Stimulated activated CD4-positive, alpha-beta T cell treated with anti-CD3 and anti-CD28 coated beads, Interleukin-1b, Interleukin-23, amount 100 ng/mL, for 1 hour (primary cell): ENCODE measurements at places on chromosomes 16 and 17.

DNA sequence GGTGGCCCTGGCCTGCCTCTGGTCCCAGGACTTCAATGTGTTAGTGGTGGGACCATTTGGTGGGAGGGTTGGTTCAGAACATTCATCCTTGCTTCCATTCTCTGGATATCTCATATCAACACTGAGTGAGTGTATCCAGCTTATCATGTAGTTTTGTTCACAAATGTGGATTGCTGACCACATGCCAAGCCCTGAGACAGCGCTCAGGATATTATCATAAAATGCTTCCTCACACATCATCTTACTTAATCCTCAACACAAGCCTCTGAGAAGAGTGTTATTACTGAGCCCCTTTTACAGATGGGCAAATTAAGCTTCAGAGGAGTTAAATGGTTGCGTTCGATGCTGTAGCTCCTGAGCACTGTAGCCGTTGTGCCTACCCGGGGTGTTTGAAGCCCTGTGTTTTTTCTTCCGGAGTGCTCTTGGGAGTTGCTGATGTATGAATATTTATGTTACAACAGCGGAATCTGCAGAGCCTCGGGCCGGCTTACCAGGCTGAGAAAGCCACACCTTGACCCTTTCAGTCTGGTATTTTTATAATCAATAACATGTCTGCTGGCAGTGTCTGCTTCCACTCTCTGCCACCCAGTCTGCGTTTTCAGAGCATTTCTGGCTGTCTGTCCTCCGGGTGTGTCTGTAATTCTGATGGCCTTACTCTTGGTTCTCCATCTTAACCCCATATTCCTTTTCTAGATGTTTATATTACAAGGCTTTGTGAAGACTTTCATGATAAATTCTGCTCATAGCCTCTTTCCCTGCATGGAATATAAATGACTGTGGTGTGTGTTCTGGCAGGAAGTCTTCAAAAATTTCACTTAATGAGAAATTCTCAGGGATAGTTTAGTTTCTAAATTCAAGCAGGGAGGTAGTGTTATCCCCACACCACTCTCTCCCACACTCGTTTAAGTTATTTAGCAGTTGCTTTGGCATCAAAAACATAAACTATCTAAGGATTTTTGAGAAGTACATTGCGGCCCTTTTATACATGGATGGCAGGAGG, 2.9 kb downstream of the GLP2R start:
- DNase-seq = no peak

DNA sequence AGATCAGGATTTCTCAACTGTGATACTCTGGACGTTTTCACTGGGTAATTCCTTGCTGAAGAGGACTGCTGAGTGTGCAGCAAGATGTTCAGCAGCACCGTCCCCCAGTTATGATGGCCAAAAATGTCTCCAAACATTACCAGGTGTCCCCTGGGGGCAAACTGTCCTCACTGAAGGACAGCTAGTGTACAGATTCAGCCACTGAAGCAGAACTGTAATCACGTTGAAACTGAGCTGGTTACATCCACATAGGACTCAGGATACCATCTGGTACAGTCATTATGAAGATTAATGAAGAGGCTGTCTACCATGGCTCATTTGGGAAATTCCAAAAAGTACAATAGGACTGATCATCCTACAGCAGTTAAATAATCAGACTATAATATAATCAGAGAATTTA, 43.3 kb upstream of the GINS3 start:
- no peak for DNase-seq

DNA sequence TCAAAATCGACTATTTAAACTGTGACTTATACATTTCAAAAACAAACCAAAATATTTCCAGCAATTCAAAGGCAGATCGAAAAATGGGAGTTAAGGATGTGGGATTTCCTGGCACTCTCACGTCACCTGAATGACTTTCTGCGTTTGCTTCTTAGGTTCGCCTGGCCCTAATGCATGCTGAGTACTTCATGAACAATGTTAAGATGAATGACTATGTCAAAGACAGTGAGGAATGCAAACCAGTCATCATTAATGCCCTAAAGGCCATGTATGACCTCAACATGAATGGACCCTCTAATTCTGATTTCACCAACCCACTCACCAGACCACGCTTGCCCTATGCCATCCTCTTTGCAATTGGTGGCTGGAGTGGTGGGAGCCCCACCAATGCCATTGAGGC, 7.3 kb downstream of the KLHL10 start:
- no peak for DNase-seq

GRCh38 chr17:7225711-7226331, 6.1 kb downstream of the ACADVL start:
- DNase-seq = no peak

DNA sequence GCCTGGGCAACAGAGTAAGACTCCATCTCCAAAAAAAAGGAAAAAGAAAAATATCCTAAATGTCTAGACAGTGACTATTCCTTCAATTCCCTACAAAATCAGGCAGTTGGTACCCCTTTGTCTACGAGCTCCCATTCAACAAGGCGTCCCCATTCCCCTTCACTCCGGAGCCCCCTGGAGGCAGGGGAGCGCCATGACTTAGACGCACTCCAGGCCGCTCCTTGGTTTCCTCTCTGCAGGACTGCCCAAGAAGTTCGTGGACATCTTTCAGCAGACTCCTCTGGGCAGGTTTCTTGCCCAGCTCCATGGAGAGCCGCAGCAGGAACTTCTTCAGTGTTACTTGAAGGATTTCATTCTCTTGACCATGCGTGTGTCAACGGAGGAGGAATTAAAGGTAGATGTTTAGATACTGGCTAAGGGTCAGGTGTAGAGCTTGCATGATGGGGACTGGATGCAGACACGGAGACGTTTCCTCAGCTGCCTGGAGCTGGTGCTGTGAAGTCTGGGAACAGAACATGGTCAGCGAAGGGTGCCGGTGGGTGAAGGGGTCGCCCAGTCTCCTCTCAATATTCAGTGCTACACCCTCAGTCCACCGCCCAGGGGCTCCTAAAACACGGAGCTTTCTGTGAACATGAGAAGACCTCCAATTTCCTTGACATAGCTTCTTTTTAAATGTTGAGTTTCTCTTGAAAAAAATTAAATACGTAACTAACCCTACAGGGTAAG, 53.3 kb upstream of the ENDOV start:
- DNase-seq = no peak

DNA sequence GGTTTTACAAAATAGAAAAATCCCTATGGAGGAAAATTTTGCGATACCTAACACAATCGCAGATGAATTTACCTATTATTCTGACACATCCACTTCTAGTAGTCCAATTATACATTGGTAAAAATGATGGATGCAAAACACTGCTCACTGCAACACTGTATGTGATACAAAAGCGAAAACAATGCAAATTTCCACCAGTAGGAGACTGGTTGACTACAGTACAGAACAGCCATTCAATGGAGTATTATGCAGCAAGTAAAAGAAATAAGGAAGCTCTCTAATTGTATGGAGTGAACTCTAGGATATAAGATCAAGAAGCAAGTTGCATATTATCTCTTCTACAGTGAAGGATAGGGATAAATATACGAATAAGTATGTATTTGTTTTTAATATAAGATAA, 48.5 kb downstream of the SETD6 start:
- no peak for DNase-seq

GRCh38 chr17:9907883-9908648, 3.0 kb upstream of the RCVRN start:
- DNase-seq = no peak

GRCh38 chr17:45397796-45398195, 34.9 kb downstream of the ARHGAP27 start:
- DNase-seq = no peak

- DNase-seq = no peak
Observed at GRCh38 chr16:19863990-19864389, 20.7 kb downstream of the GPRC5B start.

DNA sequence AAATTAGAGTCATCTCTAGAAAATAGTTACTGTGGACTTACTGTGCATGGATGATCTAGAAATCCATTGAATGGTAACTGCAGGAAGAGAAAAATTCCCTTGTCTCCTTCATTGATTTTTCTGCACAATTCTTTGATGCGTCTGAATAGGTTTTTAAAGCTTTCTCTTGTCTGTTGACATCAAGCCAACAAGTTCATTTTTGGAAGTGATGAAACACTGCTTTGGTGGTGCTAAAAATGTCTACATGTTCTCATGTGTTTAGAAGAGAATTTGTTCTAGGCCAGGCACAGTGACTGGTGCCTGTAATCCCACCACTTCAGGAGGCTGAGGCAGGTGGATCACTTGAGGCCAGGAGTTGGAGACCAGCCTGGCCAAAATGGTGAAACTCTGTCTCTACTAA, 57.1 kb upstream of the AXIN2 start:
- DNase-seq = no peak

GRCh38 chr16:69112285-69113129, 7.1 kb downstream of the HAS3 start:
- DNase-seq = no peak

DNA sequence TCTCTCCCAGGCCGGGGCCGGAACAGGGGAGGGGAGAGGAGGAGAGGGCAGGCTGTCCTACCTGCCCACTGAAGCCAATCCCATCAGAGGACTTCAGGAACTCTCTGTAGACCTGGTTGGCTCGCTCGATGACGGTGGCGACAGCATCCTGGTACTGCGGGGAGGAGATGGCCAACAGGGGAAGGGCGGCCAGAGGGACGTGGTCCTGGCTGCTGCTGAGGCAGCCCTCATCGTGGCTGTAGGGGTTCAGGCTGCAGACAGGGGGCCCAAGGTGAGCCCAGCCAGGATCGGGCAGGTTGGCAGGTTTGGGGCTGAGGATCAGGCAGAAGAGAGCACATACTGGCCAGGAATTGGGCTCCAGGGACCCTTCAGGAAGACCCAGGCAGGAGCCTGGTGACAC, 34.2 kb downstream of the PIMREG start:
- DNase-seq = no peak

- no peak for DNase-seq
Observed at GRCh38 chr17:35801583-35802224, 6.3 kb upstream of the MMP28 start.

- peak; percentile 72 for DNase-seq
Observed at GRCh38 chr17:38349097-38349730, 2.4 kb upstream of the SOCS7 start.
